ENCODE measurements at places on chromosomes 2 and 18.

DNA sequence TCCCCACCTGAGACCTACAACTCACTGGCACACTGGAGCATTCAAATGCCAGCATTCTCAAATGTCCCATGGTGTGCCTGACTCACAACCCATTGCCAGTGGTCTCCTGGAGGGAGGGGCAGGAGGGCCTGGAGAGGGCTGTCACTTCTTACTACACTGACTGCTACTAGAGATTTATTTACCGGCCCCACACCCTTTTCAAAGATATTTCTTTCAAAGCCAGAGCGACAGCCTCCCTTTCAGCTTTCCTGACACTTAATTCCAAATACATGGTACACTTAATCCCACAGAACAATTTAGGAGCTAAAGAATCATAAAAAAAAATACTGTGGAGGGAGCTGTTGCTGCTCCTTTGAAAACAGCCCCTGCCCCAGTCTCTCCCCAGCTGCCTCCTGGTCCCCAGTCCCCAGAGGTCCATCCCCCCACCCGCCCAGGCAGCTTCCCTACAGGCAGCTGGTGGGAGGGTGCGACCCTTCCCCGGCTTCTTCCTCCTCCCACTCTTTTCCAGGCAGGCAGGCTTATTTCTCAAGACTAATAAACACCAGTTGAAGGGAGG lies 129.1 kb upstream of the SMAD2 start:
- DNase-seq: no peak

- no peak for DNase-seq
Observed at GRCh38 chr2:20976527-20976926, 67.3 kb downstream of the APOB start.

DNA sequence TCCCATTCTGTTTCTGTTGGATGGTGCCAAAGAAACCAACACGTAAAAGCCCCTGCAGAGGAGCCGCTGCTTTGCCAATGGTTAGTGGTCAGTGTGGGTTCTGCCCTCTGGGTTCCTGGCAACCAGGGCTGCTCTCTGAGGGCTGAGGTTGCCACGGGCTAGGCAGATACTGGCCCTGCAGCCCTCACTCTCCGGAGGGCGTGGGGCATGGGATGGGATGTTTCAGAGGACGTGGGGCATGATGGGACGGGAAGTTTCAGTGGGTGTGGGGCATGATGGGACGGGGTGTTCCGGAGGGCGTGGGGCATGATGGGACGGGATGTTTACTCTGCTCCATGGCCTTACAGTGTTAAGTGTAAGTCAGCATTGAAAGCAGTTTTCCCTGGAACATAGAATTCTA lies 34.2 kb downstream of the ADI1 start:
- no peak for DNase-seq

GRCh38 chr2:196651387-196652094 lies 12.0 kb downstream of the CCDC150 start:
- no peak for DNase-seq

GRCh38 chr2:46559261-46559660 lies 79.9 kb downstream of the TMEM247 start:
- no peak for DNase-seq

- no peak for DNase-seq
Observed at GRCh38 chr18:72376256-72376655, 167.9 kb downstream of the CBLN2 start.

DNA sequence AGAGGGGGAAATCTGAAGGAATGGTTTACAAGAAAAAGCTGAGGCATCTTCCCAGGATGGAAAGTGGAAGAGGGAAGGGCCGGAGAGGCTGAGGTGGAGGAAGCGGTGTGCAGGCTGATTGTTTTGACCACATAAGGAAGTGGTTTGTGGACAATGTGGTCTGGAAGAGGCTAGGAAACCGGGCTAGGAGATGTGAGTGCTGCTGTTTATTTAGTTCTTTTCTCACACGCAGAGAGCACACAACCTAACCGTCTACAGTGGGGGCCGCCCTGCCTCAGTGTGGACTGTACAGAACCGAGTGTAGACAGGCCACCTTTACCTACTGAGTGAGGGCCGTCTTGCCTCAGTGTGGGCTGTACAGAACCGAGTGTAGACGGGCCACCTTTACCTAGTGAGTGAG lies 251.7 kb upstream of the PXDN start:
- no peak for DNase-seq

- DNase-seq: no peak
Observed at GRCh38 chr2:191263050-191263449, 17.8 kb downstream of the MYO1B start.

DNA sequence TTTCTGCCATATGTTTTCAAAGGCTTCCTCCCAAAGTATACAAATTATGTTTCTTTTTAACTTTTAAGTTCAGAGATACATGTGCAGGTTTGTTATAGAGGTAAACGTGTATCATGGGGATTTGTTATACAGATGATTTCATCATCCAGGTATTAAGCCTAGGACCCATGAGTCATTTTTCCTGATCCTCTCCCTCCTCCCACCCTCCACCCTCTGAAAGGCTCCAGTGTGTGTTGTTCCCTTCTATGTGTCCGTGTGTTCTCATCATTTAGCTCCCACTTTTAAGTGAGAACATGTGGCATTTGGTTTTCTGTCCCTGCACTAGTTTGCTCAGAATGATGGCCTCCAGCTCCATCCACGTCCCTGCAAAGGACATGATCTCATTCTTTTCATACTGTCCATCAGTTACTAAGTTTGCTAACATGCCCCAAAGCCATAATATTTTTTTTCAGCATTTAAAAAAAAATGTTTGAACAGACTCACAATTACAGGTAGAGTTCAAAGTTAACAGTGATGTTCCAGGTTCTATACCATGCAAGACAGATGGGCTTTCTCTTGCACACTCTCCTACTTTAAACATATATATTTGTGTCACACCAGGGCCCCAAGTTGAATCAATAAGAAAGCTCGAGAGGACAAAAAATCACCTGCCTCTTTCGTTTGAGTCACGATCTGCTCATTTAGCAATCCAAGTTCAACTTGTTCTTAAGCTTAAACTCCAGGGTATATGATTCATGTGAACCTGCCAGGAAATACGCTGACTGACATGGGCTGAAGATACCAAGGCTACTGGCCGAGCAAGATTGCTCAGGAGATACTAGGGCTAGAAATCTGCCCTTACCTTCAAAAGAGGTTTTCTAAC lies 77.6 kb downstream of the AP1S3 start:
- DNase-seq: no peak

- no peak for DNase-seq
Observed at GRCh38 chr18:9417073-9417851, 58.1 kb upstream of the RALBP1 start.

- no peak for DNase-seq
Observed at GRCh38 chr2:214575030-214575429, 164.2 kb downstream of the VWC2L start.

GRCh38 chr2:161814008-161814660 lies 189.9 kb downstream of the SLC4A10 start:
- no peak for DNase-seq

DNA sequence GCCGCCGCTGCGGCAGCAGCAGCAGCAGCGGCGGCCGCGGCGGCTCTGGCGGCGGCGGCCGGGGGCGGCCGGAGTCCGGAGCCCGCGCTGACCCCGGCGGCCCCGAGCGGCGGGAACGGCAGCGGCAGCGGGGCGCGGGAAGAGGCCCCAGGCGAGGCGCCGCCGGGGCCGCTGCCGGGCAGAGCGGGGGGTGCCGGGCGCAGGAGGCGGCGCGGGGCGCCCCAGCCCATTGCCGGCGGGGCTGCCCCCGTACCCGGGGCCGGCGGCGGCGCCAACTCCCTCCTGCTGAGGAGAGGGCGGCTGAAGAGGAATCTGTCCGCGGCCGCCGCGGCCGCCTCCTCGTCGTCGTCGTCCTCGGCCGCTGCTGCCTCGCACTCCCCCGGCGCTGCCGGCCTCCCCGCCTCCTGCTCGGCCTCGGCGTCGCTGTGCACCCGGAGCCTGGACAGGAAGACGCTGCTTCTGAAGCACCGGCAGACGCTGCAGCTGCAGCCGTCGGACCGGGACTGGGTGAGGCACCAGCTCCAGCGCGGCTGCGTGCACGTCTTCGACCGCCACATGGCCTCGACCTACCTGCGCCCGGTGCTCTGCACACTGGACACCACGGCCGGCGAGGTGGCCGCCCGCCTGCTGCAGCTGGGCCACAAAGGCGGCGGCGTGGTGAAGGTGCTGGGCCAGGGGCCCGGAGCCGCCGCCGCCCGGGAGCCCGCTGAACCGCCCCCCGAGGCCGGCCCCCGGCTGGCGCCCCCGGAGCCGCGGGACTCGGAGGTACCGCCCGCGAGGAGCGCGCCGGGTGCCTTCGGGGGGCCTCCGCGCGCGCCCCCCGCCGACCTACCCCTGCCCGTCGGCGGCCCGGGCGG lies 646 bp downstream of the PHLPP1 start:
- DNase-seq: peak; percentile 24

DNA sequence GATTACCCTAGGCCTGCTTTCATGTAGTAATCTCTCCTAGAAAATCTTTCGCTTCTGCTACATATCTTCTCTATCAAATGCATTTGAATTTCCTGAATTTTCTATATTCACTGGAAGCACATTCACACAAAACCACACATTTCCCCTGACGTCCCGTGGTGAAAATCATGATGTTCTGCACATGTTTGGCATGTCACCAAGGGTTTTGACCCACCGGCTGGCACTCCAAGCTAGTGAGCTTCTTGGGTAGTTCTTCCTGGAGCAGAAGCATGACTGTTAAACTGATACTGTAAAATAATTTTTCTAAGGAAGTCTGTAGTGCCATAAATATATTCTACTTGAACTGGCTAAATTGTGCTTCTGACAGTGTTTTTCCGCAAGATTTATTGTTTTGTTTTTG lies 510.1 kb upstream of the SLC8A1 start:
- DNase-seq: no peak

- no peak for DNase-seq
Observed at GRCh38 chr2:65991381-65992197, 443.3 kb upstream of the MEIS1 start.

GRCh38 chr2:176614930-176615329 lies 345.7 kb downstream of the MTX2 start:
- no peak for DNase-seq

DNA sequence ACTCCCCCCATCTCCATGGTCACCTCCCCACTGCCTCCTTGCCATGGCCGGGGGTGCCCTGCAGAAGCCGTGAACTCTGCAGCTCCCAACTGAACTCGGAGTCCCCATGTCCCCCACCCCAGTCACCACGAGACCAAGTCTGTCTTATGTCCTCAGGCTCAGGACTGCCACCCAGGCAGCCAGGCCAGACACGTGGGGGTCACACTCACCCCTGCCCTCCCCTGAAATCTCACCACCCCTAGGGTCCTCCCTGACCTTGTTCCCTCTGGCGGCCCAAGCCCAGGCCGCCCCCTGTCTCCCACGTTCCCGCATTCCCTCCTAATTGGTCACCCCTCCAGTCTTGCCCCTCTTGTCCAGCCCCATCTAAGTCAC lies 11.0 kb downstream of the AQP12A start:
- no peak for DNase-seq

- DNase-seq: no peak
Observed at GRCh38 chr18:6414723-6415417, at the start of gene L3MBTL4. TSS of gene L3MBTL4 (minus strand) at chr18:6414911. CDS start at chr18:6311625, 103,286 bp downstream.

GRCh38 chr18:75467281-75467795 lies 39.8 kb upstream of the SMIM21 start:
- no peak for DNase-seq

DNA sequence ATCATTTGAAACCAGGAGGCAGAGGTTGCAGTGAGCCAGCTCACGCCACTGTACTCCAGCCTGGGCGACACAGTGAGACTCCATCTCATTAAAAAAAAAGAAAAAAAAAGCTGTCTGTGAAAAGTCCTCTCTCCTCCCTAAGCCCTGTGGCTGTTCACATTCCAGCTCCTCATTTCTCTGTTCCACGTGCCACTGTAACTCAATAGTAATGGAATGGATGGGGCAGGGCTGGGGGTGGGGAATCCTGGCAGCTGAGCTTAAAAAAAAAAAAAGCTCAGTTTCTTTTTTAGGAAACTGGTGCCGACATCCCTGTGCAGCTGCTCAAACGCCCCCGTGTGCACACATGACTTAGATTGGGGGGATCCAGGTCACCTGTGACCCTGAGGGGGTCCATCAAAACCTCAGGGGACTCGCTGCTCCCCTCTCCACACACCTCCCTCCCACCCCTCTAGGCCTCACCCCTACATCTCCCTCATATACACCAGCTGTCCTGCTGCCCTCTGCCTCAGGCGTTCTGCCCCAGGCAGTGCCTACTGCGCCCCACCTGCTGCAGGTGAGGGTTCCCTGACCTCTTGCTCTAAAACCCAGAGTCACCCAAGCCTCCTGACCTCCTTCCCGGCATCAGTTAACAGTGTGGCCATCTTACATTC lies 255.4 kb downstream of the AGAP1 start:
- DNase-seq: no peak

DNA sequence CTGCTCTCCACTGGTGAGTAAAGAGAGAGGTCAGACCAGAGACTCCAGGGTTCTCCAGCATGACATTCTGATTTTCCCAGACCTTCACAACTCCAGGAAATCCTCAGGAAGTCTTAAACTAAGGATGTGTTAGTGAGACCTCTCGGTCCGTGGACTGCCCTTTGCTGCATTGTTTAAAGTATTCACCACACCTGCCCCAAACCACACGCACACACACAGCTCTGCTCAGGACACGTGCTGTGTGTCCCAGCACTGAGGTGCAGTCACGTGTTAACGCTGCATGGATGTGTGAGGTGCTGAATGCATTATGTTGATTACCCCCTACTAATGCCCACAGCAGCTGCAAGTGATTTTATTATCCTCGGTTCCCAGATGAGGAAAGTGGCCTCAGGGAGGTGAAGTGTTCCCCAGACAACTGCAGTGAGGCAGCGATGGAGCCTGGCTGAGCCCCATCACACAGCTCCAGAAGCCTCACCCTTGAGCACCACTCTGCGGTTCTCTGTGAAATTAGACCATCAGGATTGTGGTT lies 68.4 kb downstream of the TRAPPC12 start:
- DNase-seq: no peak

DNA sequence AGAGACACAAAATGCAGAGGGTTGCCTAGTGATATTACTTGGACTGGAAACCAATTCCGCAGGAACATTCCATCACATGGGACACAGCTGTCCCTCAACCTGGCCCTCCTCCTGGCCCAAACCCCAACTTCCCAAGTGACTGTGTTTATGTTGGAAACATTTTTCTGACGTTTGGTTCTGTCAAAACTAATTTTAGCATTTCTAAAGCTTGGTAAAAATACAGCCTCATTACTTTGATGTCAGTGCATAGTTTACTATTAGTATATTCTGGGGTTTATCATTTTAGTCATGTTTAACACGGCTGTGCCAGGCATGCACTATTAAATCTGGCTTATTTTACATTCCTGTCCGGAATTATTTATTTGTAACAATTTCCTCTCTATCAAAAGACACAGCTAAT lies 69.9 kb downstream of the GLI2 start:
- DNase-seq: no peak

GRCh38 chr2:196233805-196234475 lies 62.6 kb upstream of the STK17B start:
- no peak for DNase-seq

DNA sequence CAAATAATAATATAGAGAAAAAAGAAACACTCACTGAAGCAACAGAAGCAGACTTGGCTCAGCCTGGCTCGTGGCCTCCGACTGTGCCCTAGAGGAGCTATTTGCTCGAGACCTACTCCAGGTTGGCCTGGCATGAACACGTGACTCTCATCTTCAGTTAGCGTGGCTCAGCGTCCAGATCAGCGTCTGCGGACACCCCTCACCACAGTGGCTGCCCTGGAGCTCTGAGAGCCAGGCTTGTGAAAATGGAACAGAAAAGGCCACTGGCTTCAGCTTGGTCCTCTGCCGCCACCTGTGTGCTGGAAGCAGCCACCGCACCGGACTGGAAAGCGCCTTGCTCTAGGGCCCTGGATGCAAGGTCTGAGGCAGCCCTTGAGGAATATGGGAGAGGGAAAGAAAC lies 1184.0 kb upstream of the GYPC start:
- DNase-seq: no peak

- DNase-seq: no peak
Observed at GRCh38 chr2:190802129-190802528, 78.5 kb upstream of the GLS start.

GRCh38 chr2:170723446-170723958 lies 8.4 kb downstream of the SP5 start:
- DNase-seq: no peak

Data from activated T-helper 1 cell treated with anti-CD3 and anti-CD28 coated beads, Interleukin-2, amount 50 U/mL, for 16 hours (primary cell).